ENCODE measurements at places on chromosomes 13 and 19.

DNA sequence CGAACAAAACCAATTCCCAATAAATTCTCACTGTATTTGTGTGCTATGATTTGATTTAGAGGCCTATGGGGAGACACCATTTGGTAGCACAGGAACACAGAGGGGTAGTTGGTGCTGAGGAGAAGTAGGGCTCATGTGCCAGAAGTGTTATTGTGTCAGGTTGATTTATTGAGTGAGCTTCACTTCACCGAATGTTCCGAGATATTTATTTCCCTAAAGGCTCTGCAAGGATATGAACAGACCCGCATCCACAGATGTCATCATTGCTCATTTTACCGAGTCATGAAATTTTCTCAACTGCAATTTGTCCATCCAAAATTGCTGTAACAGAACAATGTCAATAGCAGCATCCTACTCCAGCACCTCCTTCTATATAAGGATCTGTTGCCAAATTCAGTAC, 69.5 kb downstream of the DACH1 start:
- DNase-seq = no peak

DNA sequence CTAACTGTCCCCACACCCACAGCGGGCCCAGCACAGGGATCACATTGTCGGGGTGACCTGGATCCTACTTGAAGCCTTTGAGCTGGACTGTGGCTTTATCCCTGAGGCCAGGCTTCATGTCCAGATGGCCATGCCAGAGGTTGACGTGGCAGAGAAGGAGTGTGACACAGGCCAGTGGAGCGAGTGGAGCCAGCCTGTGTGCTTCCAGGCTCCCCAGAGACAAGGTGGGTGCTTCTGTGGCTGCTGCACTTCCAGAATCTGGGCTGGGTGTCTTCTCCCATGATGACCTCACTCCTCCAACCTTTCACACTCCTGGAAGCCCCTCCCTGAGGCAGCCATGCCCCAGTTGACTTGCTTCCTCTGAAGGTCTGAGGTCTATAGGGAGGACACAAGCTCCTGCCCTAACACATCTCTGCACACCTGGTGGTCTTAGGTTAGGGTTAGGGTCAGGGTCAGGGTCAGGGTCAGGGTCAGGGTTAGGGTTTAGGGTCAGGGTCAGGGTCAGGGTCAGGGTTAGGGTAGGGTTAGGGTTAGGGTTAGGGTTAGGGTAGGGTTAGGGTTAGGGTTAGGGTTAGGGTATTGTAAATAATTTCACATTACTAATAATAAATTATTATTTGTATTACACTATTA, 13.1 kb upstream of the MZF1 start:
- no peak for DNase-seq

DNA sequence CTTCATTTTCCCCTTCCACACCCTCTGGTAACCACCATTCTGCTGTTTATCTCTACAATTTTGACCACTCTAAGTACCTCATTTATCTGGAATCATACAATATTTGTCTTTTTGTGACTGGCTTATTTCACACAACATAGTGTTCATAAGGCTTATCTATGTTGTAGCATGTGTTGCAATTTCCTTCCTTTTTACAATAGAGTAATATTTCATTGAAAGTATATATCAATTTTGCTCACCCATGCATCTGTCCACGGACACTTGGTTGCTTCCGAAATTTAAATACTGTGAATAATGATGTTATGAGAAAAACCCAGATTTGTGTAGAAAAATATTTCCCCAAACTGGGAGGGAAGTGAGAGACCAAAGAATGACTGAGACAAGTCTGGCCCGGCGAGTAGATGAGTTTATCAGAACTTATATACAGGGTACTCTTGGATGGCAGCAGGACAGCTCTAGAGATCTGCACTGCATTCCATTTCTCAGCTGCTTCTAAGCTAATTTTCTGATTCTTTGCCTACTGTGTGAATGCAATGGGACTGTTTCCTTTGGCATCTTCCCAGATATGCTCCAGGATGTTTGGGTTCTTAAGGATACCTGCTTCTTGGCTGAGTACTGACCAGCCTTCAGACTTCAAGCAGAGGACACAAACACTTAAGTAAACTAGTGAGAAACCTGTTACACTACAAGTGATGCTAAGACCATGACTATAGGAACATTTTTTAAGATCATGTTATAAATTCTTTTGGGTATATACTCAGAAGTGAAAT, 834.0 kb upstream of the PCDH9 start:
- no peak for DNase-seq

DNA sequence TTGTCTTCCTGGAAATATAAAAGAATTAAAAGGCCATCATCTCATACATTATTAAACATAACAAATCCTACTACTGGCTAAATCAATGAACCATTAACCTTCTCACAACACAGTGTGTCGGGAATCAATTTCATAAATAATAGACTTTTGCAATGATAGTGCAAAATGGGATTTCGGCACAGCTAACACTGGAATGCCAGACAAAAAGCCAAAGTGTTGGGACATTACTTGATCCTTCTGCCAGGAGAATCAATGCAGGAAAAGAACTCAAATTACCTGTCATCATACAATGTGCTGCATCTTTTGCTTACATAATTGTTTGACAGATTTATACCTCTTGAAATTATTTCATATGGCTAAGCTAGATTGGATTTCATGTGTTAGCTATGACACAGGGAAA, 334.3 kb downstream of the MTUS2 start:
- no peak for DNase-seq

GRCh38 chr13:40159736-40160135, 504.3 kb downstream of the COG6 start:
- DNase-seq = no peak

DNA sequence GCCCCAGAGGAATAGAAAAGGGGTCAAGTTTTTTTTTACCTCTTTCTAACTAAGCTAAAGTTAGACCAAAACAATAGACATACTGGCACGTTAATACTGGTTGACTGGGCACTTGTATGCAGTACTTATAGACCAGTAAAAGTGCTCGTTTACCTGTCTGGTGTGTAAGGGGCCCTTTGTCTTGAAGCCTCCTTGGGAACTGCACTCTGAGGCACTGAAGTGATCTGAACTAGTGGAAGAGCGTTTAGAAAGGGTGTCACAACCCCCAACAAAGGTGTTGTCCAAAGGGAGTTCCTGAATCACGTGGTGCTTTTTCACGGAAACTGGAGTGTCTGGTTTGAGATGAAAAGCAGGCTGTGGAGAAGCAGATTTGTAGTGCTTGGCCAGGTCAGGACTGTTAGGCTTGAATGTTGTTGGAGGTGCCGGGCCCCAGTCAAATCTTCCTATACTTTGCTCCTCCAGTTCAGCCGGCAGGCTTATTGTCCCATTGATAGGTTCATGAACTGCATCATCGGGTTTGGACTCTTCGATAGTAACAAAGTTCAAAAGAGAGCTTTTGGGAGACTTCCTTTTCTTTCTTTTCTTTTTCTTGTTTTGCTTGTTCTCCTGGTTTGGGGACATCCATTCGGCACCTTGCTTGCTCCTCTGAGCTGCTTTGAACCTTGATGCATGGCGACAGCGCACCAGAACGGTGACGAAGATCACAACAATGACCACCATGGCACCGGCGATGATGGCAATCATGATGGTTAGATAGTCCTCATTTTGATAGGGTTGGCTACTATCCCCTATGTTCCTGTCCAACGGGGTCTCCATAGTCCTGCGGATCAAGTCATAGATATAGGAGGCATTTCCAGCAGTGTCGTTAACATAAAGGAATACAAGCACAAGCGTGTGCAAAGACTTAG, 4.6 kb downstream of the PCDH9 start:
- DNase-seq = no peak

All from GM12892 (cell line).